ENCODE measurements at places on chromosomes 6 and 20.

DNA sequence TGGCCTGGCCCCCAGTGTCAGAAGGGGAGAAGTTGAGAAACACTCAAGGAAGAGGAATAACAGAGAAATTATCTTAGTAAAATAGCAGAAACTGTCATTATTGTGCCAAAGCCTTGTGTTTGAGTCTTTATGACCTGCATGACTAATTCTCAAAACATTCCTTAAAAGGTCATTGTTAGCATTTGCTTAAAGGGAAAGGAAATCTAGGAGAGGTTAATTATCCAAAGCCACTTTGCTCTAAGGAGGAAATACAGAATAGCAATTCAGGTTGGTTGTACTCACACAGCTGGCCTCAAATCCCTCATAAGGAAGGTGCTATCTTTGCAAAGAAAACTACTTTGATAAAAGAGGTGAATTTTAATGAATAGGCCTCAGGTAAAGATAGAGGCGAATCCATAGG, 516.7 kb downstream of the CBLN4 start:
- DNase-seq = no peak

- DNase-seq = no peak
Observed at GRCh38 chr6:163398115-163398514, 16.4 kb upstream of the QKI start.

DNA sequence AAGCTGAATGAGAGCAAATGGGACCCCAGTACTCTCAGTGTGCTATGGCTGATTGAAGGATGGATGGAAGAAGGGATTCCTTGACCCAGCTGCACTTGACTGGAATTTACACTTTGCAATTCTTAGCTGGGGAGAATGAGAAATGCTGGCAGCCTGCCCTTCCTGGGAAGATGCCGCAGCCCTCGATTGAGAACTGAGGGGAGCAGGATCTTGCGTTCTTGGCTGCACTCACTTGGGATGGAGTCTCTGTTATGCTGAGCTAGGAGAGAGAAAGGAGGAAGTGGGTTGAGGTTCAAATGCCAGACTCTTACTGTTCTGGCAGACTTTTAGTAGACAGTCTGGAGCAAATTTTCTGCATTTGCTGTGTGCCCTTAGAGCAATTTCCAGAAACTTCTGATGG, 221.2 kb downstream of the FNDC1 start:
- DNase-seq = no peak

- DNase-seq = no peak
Observed at GRCh38 chr6:80466981-80467380, 360.5 kb downstream of the BCKDHB start.

DNA sequence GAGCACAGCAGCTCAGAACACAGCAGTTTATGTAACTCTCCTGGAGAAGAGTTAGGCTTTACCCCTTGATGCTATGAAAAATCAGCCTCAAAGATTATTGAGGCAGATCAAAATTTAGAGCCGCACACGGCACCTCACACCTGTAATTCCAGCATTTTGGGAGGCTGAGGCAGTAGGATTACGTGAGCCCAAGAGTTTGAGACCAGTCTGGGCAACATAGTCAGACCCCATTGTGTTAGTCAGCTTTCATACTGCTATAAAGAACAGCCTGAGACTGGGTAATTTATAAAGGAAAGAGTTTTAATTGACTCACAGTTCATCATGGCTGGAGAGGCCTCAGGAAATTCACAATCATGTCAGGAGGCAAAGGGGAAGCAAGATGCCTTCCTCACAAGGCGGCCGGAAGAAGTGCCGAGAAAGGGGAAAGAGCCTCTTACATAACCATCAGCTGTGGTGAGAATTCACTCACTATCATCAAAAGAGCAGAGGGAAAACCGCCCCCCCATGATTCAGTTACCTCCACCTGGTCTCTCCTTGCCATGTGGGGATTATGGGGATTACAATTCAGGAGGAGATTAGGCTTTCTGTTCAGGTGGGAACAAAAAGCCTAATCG, 87.7 kb downstream of the SGK1 start:
- no peak for DNase-seq

- no peak for DNase-seq
Observed at GRCh38 chr6:133360194-133360593, 119.0 kb downstream of the EYA4 start.

- no peak for DNase-seq
Observed at GRCh38 chr6:39152262-39152661, 37.3 kb upstream of the SAYSD1 start.

DNA sequence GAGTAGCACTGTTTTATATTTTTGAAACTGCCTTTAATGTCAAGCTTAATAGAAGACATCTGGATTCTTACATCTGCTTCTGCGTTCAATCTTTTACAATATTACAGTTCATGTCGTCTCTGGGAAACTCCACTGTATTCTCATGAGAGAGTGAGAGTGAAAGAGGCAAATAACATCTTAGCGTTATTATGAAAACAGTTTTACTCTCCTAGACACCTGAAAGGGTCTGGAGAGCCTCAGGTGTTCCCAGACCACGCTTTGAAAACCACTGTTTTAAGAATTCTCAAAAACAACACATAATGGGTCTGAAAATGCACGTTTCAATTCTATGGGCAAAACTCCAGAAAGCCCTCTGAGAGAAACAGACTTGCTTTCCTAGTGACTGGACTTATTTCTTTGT, 63.3 kb downstream of the ARHGAP18 start:
- DNase-seq = no peak

DNA sequence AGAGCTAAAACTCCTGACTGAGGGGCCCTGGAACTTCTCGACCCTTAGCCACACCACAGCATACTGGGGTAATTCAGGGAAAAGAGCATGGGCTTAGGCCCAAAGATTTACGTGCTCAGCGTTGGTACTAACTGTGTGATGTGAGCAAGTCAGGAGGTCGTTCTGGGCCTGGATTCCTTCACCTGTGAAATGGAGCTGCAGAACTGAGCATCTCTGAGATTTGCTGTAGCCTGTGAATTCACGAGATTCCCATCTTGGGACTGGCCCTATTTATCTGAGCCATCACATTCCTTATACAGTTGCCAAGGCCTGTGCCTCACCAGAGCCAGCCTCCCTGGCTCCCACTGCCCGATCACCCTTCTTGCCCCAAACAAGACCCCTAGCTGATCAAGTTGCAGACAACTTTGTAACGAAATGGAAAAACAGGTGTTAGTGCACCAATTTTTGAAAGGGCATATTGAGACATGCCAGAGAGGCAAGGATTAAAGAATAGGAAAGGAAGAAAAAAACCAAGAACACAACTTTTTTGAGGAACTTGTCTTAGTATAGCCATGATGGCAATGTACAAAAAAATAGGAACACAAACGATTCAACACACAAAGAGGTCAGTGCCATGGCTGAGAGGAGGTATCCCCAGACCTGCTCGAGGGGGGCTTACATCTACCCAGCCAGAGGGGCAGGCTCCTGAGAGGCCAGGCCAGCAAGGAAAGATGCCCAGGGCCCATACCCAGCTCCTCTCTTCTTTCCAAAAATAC, 323.0 kb upstream of the JARID2 start:
- DNase-seq = no peak

GRCh38 chr6:165760803-165761185, 97.8 kb upstream of the PDE10A start:
- no peak for DNase-seq

DNA sequence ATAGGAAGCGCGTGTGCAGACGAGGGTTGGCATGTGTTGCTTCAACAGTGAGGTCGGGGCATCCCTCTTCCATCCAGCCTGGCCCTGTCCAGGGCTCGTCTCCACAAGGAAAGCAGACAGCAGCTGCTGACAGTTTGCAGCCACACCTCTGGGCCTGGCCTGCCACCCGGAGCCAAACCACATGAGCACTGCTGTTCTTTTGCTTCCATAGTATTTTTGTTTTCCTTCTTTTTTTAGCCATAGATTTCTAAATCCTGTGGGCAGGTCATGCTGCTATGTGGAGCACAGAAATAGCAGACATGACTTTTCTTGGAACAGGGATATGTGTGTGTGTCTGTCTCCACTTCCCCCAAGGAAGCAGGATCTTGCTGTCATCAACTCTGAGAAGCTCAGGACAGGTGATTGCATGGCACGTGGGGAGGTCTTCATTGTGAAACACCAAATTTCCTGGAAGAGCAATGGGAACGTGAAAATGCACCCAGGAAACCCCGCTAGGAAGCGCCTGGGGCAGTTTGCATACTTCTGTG, 167.4 kb downstream of the DTNBP1 start:
- DNase-seq = no peak

GRCh38 chr20:24747881-24748595, 201.0 kb upstream of the CST7 start:
- no peak for DNase-seq

DNA sequence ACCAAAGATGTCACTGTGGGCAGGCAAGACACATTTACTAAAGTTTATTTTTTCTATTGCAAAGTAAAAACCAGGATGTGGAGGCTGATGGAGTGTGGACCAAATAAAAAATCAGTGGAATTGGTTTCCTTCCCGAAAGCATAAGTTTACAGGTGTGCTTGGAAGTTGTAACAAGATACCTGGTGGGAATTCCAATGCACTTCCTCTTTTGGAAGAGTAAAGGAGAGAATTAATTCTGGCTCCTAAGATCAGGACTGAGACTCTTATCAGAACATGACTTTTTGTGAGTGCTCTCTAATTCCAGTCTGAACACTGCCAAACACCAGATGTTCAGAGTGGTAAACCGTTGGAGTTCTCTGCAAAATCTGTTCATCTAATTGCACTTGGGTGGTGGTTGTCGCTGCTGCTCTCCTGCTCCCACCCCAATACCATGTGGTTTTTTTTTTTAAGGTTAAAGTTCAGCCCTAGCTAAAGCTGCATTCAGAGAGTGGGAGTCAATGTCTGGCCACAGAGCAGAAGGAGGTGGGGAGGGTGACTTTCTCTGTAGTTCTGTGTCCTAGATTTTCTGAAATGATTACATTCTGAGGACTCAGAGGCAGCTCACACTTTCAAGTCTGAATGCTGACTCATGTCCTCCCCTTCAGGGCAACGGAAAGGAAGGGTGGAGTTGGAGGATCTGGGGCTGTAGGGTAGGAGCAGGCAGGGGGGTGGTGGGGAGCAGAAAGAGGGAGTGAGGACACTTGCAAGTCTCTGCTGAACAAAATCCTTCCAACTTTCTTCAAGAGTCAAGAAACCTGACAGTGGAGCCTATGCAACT, 275.8 kb upstream of the PRDM1 start:
- peak; percentile 49 for DNase-seq

DNA sequence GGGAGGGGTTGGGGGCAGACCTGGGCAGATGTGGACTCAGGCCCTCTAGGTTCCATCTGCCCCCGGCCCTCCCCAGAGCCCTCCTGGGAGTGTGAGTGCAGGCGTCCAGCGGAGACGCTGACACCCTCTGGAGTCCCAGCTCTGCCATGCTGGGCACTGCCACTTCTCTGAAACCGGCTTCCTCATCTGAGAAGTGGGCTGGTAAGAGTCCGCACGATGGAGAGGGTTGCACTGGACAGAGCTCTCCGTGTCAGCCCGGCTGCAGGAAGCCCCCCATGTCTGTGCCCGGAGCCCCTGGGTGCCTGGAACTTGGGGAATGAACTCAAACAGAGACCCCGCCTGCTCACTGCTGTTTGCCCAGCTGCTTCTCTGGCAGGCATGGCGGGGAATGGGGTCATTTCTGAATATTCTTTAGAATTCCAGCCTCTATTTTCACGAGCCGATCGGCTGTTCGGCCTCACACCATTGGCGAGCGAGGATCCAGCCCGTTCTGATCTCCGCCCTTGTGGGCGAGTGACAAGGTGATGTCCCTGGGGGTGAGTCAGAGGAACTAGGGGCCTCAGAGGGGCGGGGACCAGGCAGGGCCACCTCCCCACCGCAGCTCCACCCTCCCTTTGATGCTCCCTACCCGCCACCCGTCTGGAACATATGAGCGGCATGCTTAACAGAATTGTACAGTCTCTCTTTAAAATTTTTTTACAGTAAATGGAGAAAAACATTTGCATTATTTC, 47.8 kb upstream of the GATA5 start:
- DNase-seq = no peak

Measured in activated CD4-positive, alpha-beta T cell treated with anti-CD3 and anti-CD28 coated beads, Interleukin-2, amount 50 U/mL, for 24 hours (primary cell).